ENCODE measurements at places on chromosomes 2 and 18.

GRCh38 chr2:207110715-207111114 lies 55.0 kb downstream of the KLF7 start:
- no peak for DNase-seq

DNA sequence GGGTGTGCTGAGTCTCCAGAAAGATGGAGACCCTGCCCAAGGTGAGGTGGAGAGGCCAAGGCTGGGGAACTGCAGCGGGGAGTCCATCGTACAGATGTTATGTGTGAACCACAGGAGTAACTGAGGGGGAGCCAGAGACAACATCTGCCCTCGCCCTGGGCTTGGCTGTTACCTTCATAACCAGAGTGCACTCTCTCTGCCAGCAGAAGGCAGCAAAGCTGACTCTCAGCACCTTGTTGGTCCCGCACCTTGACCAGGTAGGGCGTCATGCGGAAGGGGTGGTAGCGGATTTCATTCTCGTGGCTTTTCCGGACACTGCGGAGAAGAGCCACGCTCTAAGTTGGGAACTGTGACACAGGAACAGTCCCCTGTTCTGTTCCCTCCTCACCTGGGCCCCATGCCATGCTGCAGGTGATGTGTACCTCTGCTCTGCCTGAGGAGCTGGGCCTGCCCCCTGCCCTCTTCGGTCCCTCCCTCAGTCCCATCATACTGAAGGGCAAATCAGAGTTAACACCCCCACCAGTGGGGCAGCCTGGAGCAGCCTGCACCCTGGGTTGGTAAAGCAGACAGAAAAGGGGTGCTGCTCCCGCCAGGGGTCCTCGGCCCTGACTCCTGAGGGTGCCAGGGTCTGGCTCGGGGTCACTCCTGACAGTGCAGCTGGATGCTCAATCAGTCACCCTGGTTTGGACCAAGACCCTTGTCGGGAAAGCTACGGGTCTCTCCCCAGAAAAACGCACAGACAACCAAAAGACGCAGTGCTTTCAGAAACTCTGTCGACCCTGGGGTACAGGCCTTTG lies 20.3 kb downstream of the PER2 start:
- no peak for DNase-seq

DNA sequence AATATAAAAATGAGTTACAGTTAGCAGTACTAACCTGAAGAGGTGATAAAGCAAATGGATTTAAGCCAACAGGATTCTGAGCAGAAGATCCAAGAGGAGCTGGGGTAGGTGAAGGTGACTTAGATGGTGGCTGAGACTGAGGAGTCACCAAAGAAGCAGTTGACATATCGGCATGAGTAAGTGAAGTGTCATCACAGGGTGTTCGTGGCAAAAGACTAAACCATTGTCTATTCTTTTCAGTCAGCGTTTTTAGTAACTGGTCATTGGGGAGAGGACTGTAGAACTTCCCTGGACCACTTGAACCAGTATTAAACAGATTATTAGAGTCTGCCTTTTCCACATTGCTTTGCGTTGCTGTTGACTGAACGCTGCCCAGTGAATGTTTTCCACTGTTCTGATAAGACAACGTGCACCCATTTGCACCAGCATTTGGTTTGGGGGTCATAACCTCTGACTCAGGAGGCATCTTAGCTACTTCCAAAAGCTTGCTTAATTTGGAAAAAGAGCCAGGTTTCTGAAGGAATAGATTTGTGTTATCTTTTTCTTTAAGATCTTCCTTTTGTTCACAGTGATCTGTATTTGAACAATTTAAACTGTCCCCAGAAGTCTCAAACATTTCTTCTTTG lies 63.3 kb upstream of the WDSUB1 start:
- no peak for DNase-seq

GRCh38 chr2:150619607-150620330 lies 132.3 kb upstream of the RND3 start:
- DNase-seq, result no peak

DNA sequence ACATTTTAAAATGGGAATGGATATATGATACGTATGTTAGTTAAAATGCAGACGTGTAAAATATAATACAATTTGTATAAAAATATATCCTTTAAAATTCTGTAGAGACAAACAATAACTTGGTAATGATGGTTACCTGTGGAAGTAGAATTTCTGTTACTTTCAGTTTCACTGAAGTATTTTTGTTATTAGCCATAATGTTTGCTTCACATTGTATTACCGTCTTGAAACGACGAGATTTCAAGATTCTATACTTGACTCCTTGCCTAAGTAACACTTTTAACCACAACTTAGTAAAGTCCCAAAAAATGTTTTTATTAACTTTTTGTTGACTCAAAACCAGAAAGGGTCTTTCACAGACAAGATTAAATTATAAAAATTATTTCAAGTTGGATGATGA lies 488.3 kb upstream of the VRK2 start:
- no peak for DNase-seq

- no peak for DNase-seq
These were observed 16.1 kb downstream of the KCNE4 start for GRCh38 chr2:223068071-223068470.

GRCh38 chr2:62596061-62596921 lies 90.3 kb upstream of the TMEM17 start:
- no peak for DNase-seq

- no peak for DNase-seq
These were observed 4.5 kb upstream of the IL18RAP start for GRCh38 chr2:102418421-102418961.

DNA sequence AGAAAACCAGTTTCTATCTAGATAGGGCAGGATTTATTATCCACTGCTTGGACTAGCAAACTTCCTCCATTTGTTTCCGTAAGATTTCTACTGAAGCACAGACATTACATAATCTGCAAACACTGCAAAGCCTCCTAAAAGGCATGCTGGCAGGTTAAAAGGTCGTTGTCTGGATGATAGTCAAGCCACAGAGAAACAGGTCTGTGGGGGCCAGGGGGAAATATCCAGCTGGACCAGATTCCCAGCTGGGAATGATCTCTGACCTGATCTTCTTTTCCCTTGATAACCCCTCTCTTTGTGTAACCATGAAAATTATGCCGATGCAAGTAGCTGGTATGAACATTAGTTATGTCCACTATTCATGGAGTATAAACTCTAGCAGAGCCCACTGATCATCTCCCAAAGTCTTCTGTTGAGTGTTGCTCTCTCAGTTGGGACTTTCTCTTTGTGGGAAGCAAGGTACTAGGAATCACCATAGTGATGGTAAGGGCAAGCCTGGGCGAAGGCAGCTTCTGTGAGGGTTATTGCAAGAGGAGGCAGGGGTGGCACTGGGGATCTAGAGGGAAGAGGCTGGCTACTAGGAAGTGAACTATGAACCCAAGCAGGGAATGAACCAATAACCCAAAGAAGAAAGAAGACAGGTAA lies 61.3 kb downstream of the GDF7 start:
- no peak for DNase-seq

DNA sequence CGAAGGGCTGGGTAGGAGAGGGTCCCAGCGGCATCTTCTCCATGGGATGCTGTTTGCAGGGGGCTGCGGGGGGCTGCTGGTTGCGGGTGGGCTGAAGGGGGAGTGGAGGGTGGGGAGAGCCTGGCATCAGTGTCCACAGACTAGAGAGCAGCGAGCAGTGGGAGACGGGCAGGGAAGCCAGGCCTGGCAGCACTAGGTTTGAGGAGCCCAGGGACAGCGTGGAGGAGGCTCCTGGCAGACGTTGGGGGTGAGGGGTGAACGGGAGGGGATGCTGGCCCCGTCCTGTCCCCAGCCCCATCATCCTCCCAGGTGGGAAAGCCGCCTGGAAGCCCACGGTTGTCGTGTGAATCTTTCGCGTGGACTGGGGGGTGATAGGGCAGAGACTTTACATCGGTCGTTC lies 48.2 kb upstream of the TFCP2L1 start:
- no peak for DNase-seq
